ENCODE measurements at places on chromosomes 3 and 15. TPM values are rescaled to one million over a fixed set of nuclear protein-coding genes. Genes with fewer than 3 reads are reported as not detected.

Gene PSMD6
- 86.7 TPM for total RNA-seq

Gene CPN2
- not detected for total RNA-seq

Gene GXYLT2
- 4.8 TPM for total RNA-seq

Gene PRSS50
- not detected for total RNA-seq
